ENCODE measurements at places on chromosomes 7 and 10. TPM values are rescaled to one million over a fixed set of nuclear protein-coding genes. Genes with fewer than 3 reads are reported as not detected.

The RSBN1L gene
- total RNA-seq, result 15.4 TPM

The CDHR1 gene
- total RNA-seq, result 4.0 TPM

The PDZD7 gene
- 2.4 TPM for total RNA-seq

The FAM13C gene
- total RNA-seq, result 0.24 TPM

The LIPJ gene
- total RNA-seq, result not detected

The SMO gene
- total RNA-seq, result 8.0 TPM

The TMEM229A gene
- total RNA-seq, result not detected

The RALA gene
- 17.6 TPM for total RNA-seq

The TAS2R41 gene
- total RNA-seq, result not detected

The CXCL12 gene
- total RNA-seq, result not detected

The NACAD gene
- total RNA-seq, result 0.96 TPM

The GCK gene
- 0.21 TPM for total RNA-seq

The CUBN gene
- total RNA-seq, result 0.85 TPM

The HACD1 gene
- total RNA-seq, result 33.0 TPM

The CCL26 gene
- not detected for total RNA-seq

The NME8 gene
- not detected for total RNA-seq

The TCF7L2 gene
- total RNA-seq, result 1.7 TPM

The IRF5 gene
- total RNA-seq, result 8.9 TPM

The CALY gene
- total RNA-seq, result not detected

The KCNH2 gene
- total RNA-seq, result 0.21 TPM

The SYT15 gene
- not detected for total RNA-seq

The ECD gene
- 21.2 TPM for total RNA-seq

The AOAH gene
- not detected for total RNA-seq

The DGKI gene
- not detected for total RNA-seq

The FIS1 gene
- 207 TPM for total RNA-seq

The WAPL gene
- 39.5 TPM for total RNA-seq

The SPDYE6 gene
- not detected for total RNA-seq

All from tracheal epithelial cell (primary cell).